ENCODE measurements at places on chromosomes 4 and X. TPM values are rescaled to one million over a fixed set of nuclear protein-coding genes. Genes with fewer than 3 reads are reported as not detected.

Gene FAM199X
- 8.0 TPM for total RNA-seq

DNA sequence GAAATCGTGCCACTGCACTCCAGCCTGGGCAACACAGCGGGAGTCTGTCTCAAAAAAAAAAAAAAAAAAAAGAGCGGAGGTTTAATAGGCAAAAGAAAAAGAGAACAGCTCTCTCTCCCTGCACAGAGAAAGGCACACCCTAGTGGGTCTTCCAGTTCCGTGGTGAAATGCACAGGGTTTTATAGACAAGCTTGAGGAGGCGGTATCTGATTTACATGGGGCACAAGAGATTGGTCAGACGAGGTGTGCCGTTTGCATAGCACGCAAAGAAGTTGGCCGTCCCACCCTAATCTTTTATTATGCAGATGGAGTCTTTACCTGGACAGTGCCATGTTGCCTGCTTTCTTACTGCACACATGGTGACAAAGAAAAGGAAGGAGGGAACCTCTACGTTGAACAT, 33.5 kb upstream of the REST start:
- no peak for DNase-seq

- DNase-seq, result no peak
These were observed 179.9 kb downstream of the AR start for GRCh38 chrX:67723580-67724351.

GRCh38 chrX:7568130-7568529, 274.8 kb upstream of the VCX start:
- DNase-seq, result no peak

GRCh38 chrX:136546371-136546781, 14.4 kb downstream of the VGLL1 start:
- DNase-seq, result no peak

DNA sequence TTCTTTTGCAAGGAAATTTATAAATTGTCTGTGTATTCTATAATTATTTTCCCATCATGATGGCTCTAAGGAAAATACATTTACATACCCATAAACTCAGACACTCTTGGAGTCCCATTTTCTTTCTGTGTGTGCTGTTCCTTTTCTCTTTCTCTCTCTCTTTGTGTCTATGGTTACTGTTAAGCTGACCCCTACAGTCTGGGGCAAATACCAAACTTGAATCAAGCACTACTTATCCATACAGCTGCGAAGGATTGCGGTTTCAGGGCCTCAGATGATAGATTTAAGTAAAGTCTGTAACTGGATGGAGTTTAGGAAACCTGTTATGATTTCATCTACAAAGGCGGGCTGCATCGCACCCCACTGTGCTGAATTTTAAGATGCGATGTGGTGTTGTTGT, 150.2 kb downstream of the SHROOM3 start:
- DNase-seq, result no peak

- DNase-seq, result no peak
These were observed 511.5 kb upstream of the GALNT7 start for GRCh38 chr4:172657081-172657480.

- no peak for DNase-seq
These were observed 249.4 kb downstream of the ADAMTS3 start for GRCh38 chr4:72319601-72320021.
